Psoas muscle (tissue), 8 donors: ENCODE measurements at places on chromosomes 6 and 20. TPM values are rescaled to one million over a fixed set of nuclear protein-coding genes. Genes with fewer than 3 reads are reported as not detected.

DNA sequence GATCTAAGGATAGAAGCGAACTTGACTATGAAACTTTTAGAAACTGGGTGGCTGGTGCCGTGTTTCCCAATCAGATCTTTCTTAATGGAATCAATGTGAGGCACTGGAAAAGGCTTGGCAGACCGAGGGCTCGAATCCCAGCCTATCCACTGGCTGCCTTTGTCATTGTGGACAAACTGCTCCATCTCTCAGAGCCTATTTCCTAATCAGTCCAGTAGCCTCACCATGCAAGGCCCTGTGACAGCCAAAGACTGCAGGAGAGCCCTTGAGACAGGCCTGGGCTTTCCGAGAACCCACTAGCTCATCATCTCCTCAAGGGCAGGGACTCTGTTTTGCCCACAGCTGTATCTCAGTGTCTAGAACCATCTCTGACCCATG is 43.4 kb downstream of the SPDEF start:
- no peaks in the 10 kb centered on the region for H3K36me3 ChIP-seq
- H3K4me3 ChIP-seq: no peak overlapping the region
- H3K4me1 ChIP-seq: no peaks in the 10 kb centered on the region

GRCh38 chr6:93323630-93324029 is 95.7 kb downstream of the EPHA7 start:
- H3K4me1 ChIP-seq: no peaks in the 10 kb centered on the region
- no peaks in the 10 kb centered on the region for H3K36me3 ChIP-seq

GRCh38 chr20:62427172-62428001 is at the start of gene RBBP8NL:
TSS of gene RBBP8NL (minus strand) at chr20:62427539. CDS start at chr20:62419647, 7,892 bp downstream.
- H3K36me3 ChIP-seq: no peaks in the 10 kb centered on the region
- no peak within 1 kb of the TSS for H3K27ac ChIP-seq
- H3K27me3 ChIP-seq: no peaks in the 10 kb centered on the region
- H3K4me1 ChIP-seq: no peaks in the 10 kb centered on the region

- peak overlapping the region; percentile 75 for H3K27ac ChIP-seq
- no peaks in the 10 kb centered on the region for H3K27me3 ChIP-seq
- H3K4me1 ChIP-seq: peaks cover 23% of the 10 kb centered on the region
- no peak for DNase-seq
- peak overlapping the region; percentile 31 for H3K4me3 ChIP-seq
Observed at GRCh38 chr6:53691667-53692133, 26.1 kb upstream of the KLHL31 start.

The RNF144B gene
- total RNA-seq: 33.6 TPM

The ADGRB3 gene
- 0.20 TPM for total RNA-seq
